ENCODE measurements at places on chromosomes 16 and 17. TPM values are rescaled to one million over a fixed set of nuclear protein-coding genes. Genes with fewer than 3 reads are reported as not detected.

The TTLL6 gene
- 4.7 TPM for polyA plus RNA-seq

The CCL7 gene
- polyA plus RNA-seq: not detected

The COL1A1 gene
- 22.4 TPM for polyA plus RNA-seq

The GCGR gene
- polyA plus RNA-seq: 0.92 TPM

The PRR35 gene
- 0.32 TPM for polyA plus RNA-seq

The KRTAP1-5 gene
- polyA plus RNA-seq: not detected

The SLC22A31 gene
- polyA plus RNA-seq: 2.1 TPM

The SLFN14 gene
- polyA plus RNA-seq: not detected

The CIBAR2 gene
- polyA plus RNA-seq: not detected

The MYOCD gene
- 2.0 TPM for polyA plus RNA-seq

The FAM171A2 gene
- polyA plus RNA-seq: 4.1 TPM

The FGF11 gene
- 13.3 TPM for polyA plus RNA-seq

The CX3CL1 gene
- 0.24 TPM for polyA plus RNA-seq

The KRT33B gene
- polyA plus RNA-seq: not detected

The SGF29 gene
- polyA plus RNA-seq: 20.0 TPM

The SLC13A2 gene
- polyA plus RNA-seq: not detected

The BAHCC1 gene
- 0.17 TPM for polyA plus RNA-seq

The HOXB7 gene
- not detected for polyA plus RNA-seq

The ZNF469 gene
- 0.23 TPM for polyA plus RNA-seq

The TUFM gene
- 248 TPM for polyA plus RNA-seq

The TP53TG3F gene
- not detected for polyA plus RNA-seq

The TNP2 gene
- polyA plus RNA-seq: not detected

The CTF1 gene
- polyA plus RNA-seq: 0.24 TPM

The SHISA6 gene
- polyA plus RNA-seq: not detected

The TBC1D3K gene
- polyA plus RNA-seq: not detected

The PERCC1 gene
- not detected for polyA plus RNA-seq

The DHX40 gene
- 14.5 TPM for polyA plus RNA-seq

The KRTAP17-1 gene
- not detected for polyA plus RNA-seq

The DRC3 gene
- 1.1 TPM for polyA plus RNA-seq

Data from GM23338 (cell line).